ENCODE measurements at places on chromosomes 1 and 21.
A peak's percentile ranks its signal among the peaks of the same experiment; 100 is the strongest.

DNA sequence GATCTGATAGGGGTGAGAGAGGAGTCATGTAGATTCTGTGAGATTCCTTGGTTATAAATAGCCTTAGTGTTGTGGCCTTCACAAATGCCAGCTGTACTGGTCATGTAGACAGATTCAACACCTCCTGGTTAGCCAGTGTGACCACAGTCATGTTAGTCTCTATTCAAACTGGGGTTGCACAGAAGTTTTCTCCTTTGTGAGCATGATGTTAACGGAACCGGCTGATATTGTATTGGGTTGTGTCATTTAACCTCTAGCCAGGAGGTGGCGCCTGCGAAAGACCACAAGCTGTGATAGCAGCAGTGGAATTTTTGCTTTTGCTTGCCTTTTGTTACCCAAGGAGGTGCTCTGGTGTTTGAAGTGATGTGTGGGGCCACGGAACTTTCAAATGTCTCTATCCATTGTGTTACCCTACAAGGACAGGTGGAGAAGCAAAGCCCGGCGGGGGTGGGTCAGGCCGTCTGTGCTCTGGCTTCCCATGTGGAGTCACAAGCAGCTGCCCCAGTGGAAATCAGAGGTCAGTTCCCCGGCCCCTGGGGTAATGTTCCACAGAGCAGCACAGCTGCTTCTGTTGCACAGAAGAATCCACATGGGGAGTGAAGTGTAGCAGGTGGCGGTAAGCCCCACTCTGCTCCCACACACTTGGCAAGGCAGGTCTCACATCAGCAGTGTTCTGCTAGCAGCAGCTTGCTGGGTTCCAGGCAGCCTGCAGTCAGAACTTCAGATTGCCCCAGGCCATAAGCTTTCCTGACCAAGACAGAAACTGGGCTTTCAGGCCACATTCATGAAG is 112.6 kb downstream of the ADAMTS1 start:
- peak; percentile 85 for ATAC-seq

GRCh38 chr1:56133522-56134472 is 445.6 kb downstream of the PLPP3 start:
- no peak for ATAC-seq

- peak; percentile 86 for ATAC-seq
Measured at GRCh38 chr1:192654591-192655251, 18.8 kb downstream of the RGS13 start.

DNA sequence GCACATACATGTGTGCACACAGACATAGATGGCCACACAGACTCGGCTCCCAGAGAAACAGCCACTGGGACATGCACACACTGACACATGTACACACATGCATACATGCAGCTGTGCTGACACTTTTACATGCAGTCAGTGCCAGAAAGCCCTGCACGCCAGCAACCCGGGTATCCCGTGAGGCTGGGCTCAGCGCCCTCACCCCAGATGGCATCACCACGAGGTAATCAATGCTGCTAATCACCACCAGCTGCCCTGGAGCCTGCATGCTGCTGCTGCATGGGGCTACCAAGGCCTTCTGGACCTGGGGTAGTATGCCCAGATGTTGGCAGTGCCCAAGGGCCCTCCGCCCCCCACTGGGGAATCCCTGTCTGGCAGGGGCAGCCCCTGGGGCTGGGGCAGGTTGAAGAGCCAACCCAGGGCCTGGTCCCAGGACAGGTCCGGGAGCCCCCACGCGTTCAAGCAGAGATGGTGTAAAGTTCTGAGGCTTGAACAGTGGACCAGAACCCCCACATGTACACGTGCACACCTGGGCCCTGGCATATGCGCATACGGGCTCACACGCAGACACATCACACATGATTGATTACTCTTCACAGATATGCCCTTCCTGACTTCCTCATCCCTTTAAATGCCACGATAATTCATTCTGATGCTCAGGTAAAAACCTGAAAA is 2.7 kb upstream of the COL16A1 start:
- no peak for ATAC-seq

GRCh38 chr1:107297681-107298080 is 156.8 kb downstream of the NTNG1 start:
- no peak for ATAC-seq

GRCh38 chr1:23930861-23931490 is 17.8 kb upstream of the CNR2 start:
- ATAC-seq = peak; percentile 69

DNA sequence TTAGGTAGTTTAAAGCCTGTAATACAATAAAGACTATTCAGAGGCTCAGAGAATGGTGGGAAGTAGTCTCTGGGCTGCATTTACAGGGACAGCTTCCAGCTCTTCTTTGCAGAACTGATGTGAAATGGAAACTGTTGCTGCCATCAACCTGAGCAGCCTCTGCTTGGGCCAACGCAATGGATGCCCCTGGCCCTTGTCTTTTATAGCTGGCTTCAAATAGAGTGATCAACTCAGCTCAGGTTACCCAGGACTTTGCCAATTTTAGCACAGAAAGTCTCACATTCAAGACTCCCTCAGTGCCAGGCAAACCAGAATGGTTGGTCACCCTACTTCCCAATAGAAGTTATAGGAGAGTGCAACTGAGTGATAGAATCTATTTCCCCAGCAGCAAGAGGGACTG is 18.1 kb upstream of the GALNT2 start:
- no peak for ATAC-seq

GRCh38 chr1:11394592-11395245 is 84.2 kb upstream of the DISP3 start:
- ATAC-seq = no peak

- ATAC-seq = peak; percentile 41
Measured at GRCh38 chr1:224623310-224623714, 7.2 kb downstream of the CNIH3 start.

DNA sequence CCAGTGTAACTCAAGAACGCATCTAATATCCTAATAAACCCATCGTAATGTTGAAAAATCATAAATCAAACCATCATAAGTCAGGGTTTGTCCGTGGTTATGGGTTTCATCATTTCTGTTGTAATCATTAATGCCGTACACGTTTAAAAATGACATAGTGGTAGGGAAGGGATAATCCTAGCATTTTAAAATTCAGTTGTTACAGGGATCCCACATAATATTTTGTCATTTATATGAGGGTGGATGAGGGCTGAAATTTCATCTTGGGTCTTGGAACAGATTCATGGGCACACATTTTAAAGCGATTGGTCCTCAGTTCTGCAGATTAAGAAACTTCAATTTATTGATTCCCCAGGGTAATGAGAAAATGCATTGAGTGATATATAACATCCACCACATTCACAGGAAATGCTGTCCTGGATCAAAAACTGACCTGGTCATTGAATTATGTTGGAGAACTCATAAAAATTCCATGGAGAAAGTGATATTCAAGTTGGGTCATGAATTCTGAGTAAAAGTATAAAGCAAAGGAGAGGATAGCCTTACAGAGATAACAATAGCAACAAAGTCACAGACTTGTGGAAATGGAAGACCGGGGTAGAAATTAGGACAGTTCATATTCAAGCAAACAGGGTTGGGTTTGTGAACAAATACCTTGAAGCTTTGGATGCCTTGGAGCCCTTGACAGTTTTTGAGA is 1527.3 kb upstream of the TPTE start:
- no peak for ATAC-seq

- ATAC-seq = no peak
Measured at GRCh38 chr1:11316701-11317100, 43.7 kb downstream of the UBIAD1 start.

DNA sequence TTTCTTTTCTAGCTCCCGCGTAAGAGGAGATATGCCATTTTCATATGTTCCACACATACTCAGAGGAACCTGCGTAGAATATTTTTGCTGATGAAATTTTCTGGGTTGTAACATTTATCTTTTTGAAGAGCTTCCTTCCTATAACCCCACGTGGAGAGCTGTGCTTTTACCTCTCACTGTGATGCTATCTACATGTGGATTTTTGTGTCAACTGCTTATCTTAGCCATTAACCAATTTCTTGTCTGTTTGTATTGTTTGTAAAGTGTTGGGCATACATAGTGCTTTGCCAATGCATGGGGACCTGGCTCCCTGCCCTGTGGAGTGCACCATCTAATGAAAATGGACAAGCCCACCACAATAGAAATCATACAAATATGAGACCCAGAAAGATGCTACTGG is 266.1 kb downstream of the TNR start:
- no peak for ATAC-seq

DNA sequence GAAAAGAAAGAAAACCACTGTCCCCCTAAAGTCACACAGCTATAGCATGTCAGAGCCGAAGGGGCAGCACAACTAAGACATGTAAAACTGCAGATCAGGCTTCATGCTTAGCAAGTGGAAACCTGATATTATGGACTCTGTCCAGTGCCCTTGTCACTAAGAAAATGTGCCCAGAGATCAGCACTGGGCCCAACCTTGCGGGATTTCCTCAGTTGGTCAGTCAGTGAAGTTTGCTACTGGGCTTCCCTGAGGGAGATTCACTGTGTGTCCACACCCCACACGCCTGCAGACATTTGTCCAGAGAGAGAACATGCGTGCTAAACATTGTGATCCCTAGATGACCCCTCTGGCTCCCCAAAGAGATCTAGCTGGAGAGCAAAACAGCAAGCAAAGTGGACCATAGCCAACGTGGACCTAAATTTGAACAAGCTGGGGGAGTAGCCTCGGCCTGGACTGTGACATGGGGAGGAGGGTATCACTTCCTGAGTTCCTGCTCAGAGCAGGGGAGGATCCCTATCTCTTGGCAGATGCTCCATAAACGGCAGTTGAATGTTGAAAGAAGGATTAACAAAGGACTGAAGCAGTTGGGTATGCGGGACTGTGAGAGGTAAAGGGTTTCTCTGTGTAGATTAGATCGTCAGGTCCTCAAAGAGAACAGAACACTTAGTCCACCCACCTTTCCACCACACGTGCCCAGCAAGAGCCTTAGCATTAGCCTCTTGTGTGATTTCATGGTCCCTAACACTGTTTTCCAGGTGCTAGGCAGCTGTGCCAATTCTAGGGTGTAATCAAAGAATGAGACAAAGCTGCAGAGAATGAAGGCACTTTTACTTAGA is 53.6 kb downstream of the GLUL start:
- no peak for ATAC-seq

- peak; percentile 57 for ATAC-seq
Measured at GRCh38 chr1:201791779-201792173, 37.2 kb upstream of the IPO9 start.

DNA sequence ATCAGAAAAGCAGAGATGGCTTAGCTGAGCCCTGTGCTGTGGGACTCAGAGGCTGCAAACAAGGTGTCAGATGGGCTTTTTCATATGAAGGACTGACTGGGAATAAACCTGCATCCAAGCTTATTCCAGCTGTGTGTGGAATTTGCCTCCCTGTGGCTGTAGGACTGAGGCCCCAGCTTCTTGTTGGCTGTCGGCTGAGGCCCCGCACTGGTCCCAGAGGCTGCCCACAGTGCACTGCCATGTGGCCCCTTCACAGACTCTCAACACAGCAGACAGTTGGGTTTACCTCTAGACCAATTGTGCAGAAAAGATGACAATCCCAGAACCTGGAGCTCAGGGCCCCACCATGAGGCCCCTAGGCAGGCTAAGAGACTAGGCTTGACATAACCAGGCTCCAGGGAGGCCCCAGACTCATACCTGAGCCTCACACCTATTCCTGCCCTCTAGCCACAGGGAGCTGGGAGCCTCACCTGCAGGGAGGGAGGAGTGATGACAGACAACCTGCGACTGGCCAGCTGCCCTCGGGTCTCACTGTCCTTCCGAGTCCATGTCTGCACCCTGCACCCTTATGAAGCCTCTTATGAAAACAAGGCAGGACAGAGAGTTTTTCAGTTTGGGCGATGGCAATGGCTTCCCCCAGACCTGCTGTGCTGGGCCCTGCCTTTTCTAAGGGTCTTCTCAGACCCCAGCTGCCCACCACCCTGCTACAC is 615.5 kb downstream of the NPHP4 start:
- ATAC-seq = no peak

All from SK-N-SH treated with all-trans-retinoic acid at 6 μM for 48 hours (cell line).